CD4-positive, alpha-beta T cell treated with Interleukin-6 at 100 ng/mL for 8 hours (primary cell): ENCODE measurements at places on chromosomes 6 and 20.

GRCh38 chr6:43636308-43636659 is 644 bp downstream of the MAD2L1BP start:
- DNase-seq: no peak

GRCh38 chr6:160259598-160259997 is 977 bp upstream of the SLC22A2 start:
- DNase-seq: no peak

- DNase-seq: no peak
Observed at GRCh38 chr20:44231193-44231592, 15.9 kb upstream of the GDAP1L1 start.

- no peak for DNase-seq
Observed at GRCh38 chr6:153790876-153791473, 248.1 kb upstream of the OPRM1 start.

DNA sequence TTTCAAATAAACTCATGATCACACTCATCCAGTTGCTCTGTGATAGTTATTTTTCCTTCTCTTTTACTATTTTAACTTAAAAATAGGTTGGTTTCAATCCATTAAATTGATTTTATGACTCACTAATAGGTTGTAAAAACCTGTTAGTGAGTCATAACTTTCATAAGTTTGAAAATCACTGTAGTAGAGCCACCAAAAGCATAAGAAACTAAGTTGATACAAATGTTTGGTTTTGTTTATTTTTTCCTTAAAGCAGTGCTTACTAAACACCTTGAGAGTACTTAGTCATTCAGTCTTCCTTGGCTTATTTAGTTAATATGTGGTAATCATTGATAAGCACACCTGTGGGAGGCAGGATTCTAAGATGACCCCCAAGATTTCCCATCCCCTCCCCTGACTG is 312.1 kb upstream of the MAN1A1 start:
- no peak for DNase-seq

DNA sequence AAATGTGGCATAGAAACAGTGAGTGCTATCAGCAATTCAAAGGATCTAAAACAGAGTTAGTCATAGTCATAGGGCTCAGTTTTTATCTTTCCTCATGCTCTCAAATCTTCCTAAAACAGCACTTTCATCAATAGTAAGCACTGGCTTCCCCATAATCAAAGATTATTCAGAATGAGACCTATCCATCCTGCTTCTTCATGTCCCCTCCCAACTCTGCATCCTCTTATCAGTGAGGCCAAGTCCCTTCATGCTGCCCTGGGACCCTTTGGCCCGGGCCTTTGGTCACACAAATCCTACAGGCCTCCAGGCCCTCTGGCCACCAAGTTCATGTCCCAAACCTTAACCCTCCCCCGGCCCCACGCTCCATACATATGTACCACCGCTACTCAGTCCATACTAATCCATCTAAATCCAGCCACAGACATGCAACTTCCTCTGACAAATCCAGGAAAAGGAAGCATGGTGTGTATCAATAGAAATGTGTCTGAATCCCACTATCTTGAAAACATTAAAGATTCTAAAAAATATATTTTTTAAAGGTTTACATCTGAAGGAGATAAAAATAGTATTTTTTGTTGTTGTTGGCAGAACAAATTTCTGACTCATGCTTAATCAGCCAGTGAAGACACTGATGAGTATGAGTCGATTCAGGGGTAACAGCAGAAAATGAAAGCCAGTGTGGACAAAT is 143.5 kb downstream of the PDE7B start:
- no peak for DNase-seq

DNA sequence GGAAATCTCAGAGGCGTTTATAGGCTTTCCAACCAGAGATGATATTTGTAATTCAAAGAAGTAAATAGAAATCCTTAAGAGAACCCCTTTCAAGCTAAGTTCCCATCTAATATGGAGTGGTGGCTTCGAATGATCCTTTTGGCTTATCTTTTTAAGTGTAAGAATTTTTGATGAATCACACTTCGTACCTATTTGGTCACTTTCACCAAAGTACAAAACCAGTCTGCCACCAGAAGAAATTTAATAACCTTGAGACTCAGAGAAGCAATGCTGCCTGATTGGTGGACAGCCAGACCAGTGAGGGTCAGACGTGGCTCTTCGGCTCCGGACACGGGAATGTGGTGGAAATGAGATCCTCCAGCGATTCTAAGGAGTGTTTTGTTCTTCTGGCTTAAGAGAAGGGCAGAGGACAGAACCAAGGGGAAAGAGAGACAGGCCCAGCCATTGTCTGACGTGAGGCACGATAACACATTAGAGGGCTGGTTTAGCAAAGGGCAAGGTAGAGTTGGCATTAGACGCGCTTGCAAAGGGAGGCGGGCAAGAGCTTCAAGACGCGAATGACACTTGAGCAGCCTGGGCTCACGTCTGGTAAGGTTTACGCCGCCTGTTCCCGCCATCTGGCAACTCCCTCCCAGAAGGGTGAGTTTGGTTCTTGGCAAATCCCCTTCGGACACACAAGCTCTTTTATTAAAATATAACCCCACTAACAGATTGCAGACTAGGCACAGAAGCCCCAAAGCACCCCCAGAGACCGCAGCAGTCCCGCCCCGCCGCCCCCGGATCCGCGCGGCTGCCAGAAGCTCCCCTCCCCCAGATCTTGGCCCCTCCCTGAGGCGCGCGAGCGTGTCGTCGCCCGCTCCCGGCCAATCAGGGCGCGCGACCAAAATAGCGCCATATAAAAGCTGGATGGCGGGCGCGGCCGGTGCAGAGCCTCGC is 50.0 kb upstream of the EZR start:
- DNase-seq: no peak

DNA sequence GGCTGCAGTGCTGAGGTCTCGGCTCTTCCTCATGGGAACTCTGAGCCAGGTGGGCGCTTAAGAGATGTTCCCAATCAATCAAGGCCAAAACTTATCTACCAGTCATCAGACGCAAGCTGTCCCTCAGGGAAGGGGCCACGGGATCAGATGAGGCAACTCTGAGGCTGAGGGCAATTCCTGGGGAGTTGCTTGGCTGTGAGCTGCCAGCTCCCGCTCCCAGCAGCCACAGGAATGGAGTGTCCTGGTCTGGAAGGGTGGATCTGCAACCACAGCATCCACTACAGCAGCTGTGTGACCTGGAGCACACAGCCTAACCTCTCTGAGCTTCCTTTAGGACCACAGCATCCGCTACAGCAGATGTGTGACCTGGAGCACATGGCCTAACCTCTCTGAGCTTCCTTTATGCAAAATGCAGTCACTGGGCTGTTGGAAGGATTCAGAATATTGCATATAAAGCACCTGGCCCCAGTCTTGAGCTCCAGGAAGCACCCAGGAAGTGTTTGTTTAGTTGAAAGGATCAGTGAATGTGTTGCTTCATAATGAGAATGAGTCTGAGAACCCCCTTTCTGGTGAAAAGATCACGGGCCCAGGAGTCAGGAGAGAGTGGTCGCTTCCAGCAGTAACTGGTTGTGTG is 60.9 kb downstream of the TFAP2C start:
- no peak for DNase-seq

DNA sequence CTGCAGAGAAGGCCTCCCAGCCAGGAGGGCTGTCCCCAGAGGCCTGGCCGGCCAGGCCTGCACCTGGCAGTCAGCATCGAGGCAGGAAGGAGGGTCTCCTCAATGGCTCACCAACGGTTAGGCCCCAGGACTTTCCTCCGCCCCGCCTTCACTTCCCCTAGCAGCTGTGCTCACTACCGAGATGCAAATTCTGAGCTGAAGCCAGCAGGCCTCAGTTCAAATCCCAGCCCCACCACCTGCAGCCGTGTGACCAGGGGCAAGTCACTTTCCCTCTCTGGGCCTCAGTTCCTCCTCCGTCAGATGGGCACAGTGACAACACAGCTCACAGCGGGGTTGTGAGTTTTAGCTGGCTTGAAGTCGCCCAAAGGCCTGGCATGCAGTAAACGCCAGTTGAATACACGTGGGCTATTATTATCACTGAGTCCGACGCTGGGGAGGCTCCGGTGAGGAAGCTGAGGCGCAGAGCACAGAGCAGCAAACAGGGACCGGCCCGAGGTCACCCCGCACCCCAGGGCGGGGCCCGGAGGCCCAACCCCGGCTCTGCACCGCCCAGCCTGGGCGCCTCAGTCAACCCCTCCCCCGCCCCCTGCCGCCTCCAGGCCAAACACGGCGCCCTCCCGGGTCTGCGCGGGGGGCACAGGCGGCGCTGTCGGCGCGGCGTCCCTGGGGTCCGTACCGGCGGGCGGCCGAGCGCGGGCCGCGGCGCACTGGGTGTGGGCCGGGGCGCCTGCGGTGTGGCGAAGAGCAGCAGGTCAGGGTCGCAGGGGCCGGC is 671 bp downstream of the E2F1 start:
- DNase-seq: no peak

GRCh38 chr6:49839162-49839561 is 27.2 kb downstream of the CRISP1 start:
- no peak for DNase-seq

GRCh38 chr6:26421259-26422144 is 18.8 kb upstream of the BTN3A3 start:
- DNase-seq: peak; percentile 54

GRCh38 chr20:54717983-54718382 is 242.6 kb downstream of the DOK5 start:
- no peak for DNase-seq

DNA sequence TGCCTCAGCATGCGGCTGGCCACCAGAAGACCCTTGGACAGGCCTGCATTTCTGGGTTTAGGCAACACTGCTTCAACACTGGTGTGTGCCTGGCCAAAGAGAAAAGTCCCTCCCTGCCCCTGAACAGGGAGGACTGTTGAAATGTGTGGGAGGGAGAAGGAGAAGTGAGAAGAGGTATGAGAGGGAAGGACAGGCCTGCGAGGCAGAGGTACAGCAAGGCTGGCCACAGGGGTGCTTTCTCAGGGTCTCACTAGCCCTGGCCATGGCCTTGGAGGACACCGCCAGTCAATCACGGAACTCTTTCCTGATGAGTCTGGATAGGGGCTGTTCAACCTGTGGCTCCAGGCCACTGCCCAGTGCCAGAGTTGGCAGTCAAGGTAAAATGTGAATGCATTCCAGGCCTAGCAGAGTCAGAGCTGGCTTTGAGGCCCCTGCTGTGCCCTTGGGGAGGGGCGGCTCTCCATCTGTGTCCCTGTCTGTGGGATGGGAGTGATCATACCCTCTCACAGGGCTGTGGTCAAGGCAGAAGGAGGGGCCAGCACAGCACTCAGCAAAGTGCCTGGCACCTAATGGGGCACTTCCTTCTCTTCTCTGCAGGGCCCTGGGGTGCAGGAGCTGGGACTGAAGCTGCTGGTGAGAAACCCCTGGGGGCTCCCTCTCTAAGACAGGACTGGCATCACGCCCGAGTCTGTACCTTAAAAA is 43.2 kb upstream of the CDH22 start:
- no peak for DNase-seq

DNA sequence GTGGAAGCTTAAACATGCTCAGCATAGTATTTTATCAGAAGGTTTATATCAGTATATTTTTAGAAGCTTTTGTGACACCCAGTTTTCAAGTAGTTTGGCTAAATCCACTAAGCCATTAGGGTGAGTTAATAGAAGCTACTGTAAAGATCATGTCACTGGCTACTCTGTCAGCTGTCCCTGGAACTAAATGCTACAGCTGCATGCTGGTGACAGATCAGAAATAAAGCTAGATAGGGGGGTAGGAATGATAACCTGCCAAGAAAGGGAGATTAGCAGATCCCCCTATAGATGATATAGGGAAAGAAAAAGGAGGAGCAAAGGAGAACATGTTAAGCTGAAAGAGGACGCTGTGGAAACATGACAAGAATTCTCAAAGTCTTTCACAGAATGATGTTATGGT is 363.2 kb downstream of the QKI start:
- DNase-seq: no peak

DNA sequence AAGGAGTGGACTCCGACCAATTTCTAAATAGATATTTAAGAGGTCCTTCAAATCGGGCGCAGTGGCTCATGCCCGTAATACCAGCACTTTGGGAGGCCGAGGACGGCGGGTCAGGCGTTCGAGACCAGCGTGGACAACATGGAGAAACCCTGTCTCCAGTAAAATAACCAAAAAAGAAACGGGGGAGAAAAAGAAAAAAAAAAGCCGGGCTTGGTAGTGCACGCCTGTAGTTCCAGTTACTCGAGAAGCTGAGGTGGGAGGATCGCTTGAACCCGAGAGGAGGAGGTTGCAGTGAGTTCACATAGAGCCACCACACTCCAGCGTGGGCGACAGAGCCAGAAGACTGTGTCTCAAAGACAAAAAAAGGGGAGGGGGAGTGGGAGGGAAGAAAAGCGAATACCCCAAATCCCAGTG is 53.3 kb upstream of the HFE start:
- peak; percentile 11 for DNase-seq
